Cortex of kidney (tissue), 1 donor: ENCODE measurements at places on chromosomes 13 and 19.

GRCh38 chr19:48737360-48737998 is 2.9 kb downstream of the RASIP1 start:
- no peak for DNase-seq

DNA sequence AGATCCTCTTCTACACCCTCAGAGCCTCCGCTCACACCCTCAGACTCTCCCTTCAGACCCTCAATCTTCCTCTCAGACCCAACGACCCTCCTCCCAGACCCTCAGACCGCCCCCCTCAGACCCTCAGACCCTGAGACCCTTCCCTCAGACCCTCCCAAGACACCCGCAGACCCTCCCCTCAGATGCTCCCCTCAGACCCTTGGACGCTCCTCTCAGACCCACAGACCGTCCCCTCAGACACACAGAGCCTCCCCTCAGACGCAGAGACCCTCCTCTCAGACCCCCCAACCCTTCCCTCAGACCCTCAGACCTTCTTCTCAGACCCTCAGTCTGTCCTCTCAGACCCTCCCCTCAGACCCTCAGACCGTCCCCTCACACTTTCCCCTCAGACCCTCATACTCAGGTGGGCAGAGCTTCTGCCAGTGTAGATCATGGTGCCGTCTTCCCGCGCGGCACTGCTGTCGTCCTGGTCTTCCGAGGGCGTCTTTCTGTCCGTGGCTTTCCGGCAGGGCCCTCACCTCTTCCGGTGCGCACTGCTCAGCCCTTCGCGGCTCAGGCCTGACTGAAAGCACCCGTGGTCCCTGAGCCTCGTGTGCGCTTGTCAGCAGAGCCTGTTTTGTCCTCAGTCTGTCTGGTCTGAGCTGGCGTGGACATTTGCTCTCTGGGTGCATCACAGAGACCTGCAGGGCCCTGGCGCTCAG is 18.9 kb upstream of the TFDP1 start:
- DNase-seq: no peak

- DNase-seq: no peak
Measured at GRCh38 chr13:97986835-97987234, 33.4 kb downstream of the IPO5 start.

GRCh38 chr19:48708471-48708870 is 11.1 kb downstream of the MAMSTR start:
- DNase-seq: no peak

GRCh38 chr19:45255611-45256157 is 4.6 kb downstream of the MARK4 start:
- DNase-seq: no peak

GRCh38 chr13:34867590-34867989 is 74.5 kb upstream of the NBEA start:
- no peak for DNase-seq
